NCI-H524 treated with DMSO at 0.1 percent for 48 hours (cell line): ENCODE measurements at places on chromosomes 7 and 10.

DNA sequence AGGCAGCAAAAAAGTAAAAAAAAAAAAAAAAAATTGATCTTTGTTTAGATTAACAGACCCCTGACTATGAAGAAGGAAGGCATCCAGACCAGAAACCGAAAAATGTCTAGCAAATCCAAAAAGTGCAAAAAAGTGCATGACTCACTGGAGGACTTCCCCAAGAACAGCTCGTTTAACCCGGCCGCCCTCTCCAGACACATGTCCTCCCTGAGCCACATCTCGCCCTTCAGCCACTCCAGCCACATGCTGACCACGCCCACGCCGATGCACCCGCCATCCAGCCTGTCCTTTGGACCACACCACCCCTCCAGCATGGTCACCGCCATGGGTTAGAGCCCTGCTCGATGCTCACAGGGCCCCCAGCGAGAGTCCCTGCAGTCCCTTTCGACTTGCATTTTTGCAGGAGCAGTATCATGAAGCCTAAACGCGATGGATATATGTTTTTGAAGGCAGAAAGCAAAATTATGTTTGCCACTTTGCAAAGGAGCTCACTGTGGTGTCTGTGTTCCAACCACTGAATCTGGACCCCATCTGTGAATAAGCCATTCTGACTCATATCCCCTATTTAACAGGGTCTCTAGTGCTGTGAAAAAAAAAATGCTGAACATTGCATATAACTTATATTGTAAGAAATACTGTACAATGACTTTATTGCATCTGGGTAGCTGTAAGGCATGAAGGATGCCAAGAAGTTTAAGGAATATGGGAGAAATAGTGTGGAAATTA is 19.4 kb downstream of the GATA3 start:
- no peak for DNase-seq

GRCh38 chr10:22631646-22632278 is 82.6 kb downstream of the PIP4K2A start:
- DNase-seq, result no peak

DNA sequence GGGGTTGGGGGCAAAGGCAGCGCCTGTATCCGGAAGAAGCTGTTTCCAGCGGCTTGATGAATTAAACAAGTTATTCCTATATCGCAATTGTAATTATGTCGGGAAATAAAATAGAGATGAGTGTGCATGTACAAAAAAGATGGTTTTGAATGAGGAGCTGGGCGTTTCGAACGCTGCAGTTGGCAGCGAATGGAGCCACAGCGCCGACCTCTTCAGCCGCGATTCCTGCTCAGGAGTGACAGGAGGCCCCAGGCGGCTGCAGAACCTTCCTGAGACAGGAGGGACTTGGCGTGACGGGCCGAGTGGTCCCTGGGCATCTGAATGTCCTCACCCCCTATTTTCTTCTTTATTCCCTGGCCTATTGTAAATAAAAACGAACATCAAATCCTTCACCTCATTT is 184.9 kb downstream of the DNAJB6 start:
- DNase-seq, result no peak

- no peak for DNase-seq
Measured at GRCh38 chr10:94310369-94310768, 52.4 kb downstream of the NOC3L start.

DNA sequence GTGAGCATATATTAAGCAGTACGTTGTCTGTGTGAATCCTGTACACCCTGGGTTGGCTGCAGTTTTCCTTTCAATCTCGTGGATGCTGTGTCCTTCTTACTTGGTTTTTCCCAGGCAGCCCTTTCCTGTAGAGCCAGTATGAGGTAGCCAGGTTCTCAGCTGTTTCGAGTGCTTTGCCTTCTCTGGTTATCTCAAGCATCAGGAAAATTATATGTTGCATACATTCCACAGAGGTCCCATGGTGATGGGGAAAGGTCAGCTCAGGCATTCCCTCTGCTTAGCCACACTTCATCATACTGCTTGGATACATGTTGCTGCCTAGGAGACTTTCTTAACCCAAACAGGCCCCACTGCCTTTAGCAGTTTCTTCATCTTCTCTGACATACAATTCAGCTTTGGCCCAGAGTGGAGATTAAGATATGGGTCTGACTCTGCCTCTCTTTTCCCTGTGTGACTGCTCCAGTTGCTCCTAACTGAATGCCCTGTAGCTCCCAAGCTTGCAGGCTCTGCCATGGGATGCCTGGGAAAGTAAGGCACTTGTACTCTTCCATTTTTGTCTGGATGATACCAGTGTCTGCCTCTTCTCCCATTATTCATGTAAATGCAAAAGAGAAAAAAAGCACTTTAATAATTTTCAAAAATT is 11.3 kb downstream of the GNAI1 start:
- no peak for DNase-seq

DNA sequence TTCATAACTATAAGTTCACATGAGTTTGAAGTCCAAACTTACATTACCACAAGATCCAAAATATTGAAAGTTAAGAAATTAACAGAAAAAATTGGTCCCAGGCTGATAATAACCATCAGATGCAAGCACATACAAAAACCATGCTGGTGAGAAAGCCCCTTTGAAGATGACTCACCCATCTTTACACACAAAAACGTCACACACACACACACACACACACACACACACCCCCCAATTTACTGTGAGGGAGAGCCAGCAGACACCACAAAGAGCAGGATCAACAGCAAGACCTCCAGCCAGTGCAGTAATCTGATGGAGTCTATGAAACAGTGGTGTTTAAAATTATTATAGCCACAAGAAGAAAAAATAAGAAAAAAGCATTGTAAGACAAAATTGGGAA is 50.1 kb upstream of the DRGX start:
- no peak for DNase-seq

GRCh38 chr7:116271963-116272886 is 61.9 kb downstream of the TES start:
- no peak for DNase-seq

GRCh38 chr7:154426778-154427177 is 374.6 kb downstream of the DPP6 start:
- no peak for DNase-seq

DNA sequence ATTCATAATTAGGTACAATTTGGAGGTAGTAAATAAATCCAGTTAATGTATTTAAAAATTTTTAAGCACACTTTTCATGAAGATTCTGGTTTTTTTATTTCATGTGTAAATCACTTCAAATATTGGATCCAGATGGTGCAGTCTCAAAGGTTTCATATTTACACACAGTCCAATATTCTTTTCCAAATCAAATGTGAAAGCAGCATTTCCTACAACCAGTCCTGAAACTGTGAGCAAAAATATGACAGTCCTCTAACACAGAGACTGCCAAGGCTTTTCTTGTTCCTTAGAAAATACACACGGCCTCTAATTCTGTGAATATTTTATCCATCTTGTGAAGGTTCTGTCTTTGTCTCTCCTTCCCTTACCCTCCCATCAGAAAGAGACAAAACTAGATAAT is 645.9 kb downstream of the ARL4A start:
- no peak for DNase-seq

- DNase-seq, result no peak
Measured at GRCh38 chr10:124239696-124240095, 146.3 kb upstream of the CHST15 start.

DNA sequence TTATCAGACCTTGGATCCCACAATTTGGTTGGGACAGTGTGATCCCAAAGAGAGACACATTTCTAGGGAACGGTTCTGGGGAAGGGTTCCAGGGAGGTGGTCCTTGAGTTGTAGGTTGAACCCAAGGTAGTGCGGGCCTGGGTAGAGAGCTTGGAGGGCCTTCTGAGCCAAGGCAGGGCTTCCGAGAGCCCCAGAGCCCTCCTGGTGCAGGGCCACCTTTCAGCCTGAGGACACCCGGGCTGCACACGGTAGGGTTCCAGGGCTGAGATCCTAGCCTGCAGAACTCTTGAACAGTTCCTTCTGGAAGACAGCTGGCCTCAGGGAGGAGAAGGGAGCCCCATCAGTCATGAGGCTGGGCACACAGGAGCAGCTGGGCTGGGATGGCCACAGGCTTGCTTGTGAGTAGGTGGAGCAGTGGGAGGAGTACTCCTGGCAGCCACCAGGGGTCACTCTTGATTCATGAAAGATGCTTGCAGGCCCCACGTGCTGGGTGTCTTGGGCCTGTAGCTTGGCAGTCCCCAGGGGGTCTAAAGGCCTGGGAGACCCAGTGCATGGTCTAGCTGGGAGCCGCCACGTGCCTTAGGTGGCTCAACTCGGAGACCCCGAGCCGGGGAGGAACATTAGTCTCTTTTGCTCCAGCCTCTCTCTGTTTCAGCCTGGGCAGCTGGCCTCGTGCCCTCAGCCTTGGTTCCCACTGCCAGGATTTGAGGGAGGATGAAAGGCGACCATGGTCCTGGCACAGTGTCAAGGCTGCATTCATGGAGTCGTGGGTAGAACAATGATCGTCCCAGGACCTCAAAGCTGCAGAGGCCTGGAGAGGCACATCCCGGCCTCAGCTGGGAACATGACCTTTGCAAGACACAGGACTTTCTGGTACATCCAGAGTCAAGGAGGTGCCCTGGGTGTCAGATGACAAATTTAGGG is 381.6 kb downstream of the TYW1 start:
- peak; percentile 70 for DNase-seq

DNA sequence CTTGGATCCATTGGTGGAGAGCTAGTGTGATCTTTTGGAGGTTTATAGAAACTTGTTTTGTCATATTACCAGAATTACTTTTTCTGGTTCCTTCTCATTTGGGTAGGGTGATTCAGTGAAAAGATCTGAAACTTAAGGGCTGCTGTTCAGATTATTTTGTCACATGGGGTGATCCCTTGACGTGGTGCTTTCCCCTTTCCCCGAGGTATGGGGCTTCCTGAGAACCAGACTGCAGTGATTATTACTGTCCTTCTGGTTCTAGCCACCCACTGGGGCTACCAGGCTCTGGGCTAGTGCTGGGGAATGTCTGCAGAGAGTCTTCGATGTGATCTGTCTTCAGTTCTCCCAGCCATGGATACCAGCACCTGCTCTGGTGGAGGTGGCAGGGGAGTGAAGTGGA is 1030.0 kb downstream of the GRM8 start:
- DNase-seq, result no peak

DNA sequence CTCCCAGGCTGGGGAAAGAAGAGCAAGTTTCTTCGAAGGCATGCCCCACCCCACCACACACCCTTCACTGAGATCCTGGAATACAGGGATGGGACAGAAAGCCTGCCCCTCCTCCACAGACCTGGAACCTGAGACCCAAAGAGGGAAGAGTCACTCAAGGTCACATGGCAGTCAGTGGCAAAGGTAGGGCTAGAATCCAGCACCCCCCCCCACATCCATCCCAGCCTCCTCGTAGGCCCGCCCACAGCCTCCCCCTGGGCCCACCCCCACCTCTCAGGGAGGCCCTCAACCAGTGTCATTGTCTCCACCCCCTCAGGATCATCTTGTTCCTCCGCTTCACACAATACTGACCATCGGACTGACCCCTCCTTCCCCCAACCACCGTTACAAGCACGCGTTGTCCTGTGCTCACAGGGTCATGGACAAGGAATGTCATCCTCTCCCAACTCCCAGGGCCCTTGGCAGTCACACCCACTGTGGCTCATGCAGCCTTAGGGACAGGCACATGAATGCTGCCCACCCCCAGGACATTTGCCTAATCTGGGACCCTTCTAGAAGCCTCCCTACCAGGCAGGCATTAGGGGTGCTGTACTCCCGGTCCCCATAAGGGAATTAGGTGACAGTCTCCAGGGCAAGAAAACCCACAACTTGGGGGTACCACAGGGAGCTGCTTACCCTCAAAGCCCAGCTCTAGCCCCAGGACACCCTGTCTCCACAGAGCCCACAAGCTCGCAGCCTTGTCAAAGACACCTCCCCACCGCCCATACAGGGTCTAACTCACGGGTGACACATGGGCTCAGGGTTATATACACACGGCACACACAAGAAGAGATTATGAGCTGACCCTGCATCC is 1.4 kb downstream of the KCNH2 start:
- no peak for DNase-seq

GRCh38 chr10:8138471-8138870 is 84.0 kb downstream of the GATA3 start:
- DNase-seq, result no peak

GRCh38 chr10:7853890-7854289 is 35.6 kb downstream of the TAF3 start:
- no peak for DNase-seq

DNA sequence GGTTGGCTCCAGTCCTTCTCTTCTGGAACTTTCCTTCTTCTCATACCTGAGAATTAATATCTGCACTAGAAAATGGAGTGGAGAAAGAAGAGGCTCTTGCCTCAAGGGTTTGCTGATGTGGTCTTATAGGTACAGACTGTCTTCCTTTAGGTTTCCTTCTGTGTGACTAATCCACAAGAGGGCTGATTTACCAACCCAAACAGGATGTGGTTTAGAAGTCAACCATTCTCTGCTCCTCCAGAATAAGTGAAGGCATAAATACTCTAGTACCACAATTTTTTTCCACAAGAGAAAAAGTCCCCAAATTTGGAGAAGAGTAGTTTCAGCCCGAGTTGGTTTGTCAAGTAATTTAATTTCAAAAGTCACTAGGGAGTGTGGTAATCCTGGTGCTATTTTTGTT is 85.8 kb downstream of the NRP1 start:
- no peak for DNase-seq

- DNase-seq, result no peak
Measured at GRCh38 chr7:66429498-66430163, 199.1 kb upstream of the KCTD7 start.

GRCh38 chr10:997266-998022 is 9.2 kb downstream of the GTPBP4 start:
- no peak for DNase-seq

DNA sequence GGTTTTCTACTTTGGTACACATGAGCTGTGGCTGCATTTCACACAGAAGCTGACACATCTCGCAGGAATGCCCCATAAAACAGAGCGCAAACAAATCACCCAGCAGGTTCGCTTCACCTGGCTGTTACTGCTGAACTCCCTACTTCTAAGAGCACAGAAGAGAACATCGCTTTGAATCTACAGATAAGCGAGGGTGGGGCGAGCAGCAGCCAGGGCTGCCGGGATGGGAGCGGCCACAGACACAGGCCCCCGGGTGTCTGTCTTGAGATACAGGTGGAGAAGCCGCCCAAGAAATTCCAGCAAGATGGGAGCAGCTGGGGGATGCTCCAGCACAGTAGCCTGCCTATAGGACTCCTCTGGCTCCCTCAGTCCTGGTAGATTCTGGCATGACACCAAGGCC is 27.4 kb downstream of the OGDHL start:
- no peak for DNase-seq

- no peak for DNase-seq
Measured at GRCh38 chr7:17687361-17687760, 252.9 kb downstream of the SNX13 start.

DNA sequence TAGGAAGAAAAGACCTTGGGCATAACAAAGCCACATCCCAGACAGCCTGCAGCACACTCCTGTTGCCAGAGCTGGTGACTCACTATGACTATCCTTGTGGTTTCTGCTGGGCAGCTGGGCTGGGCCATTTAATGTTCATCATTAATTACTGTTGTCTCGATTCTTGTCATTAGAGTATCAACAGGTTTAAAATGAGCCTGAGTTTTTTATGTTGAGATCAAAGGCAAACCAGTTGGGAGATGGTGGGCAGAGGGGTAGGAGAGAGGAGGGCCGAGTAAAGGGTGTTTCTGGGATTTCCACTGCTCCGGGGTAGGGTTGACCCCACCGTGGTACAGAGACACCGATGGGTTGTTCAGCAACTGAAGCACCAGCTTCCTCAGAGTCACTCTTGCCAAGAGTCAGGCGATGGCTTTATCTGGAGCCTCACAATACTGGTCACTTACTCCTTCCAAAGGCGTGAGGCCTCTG is 128.7 kb upstream of the LYZL1 start:
- no peak for DNase-seq
